GM04503 (cell line): ENCODE measurements at places on chromosomes 12 and 14.

DNA sequence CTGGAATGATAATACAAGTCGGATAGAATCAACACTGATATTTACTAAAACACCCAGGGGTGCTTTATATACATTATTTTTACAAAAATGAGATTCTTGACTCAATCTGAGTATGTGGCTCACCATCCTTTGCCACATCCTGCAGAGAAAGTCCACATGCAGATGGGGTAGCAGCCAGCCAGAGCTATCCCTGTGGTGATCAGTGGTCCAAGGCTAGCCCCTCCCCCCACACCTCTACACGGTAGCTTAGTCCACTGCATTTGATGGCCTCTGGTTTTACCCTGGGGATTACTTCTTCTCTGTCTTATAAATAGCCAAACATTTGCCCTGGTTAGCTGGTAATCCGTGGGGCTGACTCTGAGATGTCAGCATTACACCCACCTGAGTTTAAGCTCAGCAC is 28.1 kb upstream of the TTC7B start:
- no peak for DNase-seq

DNA sequence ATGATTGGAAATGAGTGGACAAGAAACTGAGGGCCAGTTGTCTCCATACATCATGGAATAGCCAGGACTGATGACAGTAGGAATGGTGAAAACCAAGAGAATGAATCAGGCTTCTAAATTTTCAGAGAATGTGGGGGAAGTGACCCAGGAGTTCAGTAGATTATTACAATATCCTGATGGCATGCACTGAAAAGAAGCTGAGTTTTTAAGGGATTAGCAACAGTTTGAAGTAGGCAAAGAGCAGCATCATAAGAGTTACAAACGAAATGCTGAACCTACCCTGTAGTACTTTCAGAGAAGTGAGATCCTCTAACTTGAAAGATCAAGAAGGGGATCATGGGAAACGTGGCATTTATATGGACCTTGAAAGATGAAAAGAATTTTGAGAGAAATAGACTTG is 13.2 kb downstream of the SLC2A14 start:
- DNase-seq = peak; percentile 69

GRCh38 chr14:33118668-33119067 is 180.0 kb downstream of the NPAS3 start:
- no peak for DNase-seq

DNA sequence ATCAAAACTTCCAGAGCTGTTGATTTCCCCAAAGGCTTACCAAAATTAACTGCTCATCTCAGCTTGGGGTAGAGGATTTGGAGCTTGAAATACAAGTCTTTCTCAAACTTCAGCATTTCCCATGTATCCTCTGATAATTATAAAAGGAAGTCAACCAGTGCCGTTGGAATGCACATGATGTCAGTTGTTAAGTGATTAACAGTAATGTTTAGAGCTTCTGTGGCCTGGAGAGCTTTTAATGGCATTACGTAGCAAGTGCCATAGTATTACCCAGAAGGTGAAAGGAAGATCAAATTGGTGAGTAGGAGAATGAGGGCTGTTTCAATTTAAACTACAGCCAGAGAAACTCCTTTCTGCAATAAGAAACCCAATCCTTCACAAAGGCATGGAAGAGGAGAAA is 62.5 kb upstream of the PTPRR start:
- peak; percentile 56 for DNase-seq

GRCh38 chr14:99192028-99192621 is 79.9 kb downstream of the BCL11B start:
- peak; percentile 3 for DNase-seq

DNA sequence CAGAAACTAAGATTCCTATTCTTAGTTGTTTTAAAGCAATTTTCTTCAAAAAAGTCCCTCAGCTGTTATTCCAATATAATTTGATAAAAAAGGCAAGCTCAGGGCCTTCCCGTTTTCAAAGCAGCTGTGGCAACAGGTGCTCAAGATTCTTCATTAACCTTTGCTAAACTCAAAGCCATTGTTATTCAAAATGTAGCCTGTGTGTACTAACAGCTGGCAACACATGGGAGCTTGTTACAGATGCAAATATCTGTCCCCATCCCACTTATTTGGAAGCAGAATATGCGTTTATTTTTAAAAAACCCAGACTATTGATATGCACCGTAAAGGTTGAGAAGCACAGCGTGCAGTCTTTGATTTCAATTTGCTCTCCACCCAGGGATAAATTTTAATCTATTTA is 210.4 kb upstream of the SYT10 start:
- DNase-seq = no peak

GRCh38 chr12:93174473-93174872 is 203.3 kb upstream of the NUDT4 start:
- no peak for DNase-seq

DNA sequence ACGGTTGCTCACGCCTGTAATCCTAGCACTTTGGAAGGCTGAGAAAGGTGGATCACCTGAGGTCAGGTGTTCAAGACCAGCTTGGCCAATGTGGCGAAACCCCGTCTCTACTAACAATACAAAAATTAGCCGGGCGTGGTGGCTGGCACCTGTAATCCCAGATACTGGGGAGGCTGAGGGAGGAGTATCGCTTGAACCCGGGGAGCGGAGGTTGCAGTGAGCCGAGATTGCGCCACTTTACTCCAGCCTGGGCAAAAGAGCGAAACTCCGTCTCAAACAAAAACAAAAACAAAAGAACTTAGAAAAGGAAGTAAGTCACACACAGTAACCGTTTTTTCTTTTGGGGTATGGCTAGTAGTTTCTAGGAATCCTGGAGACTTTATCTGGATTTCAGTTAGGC is 1.7 kb upstream of the PALS1 start:
- no peak for DNase-seq

- no peak for DNase-seq
Observed at GRCh38 chr12:40286583-40286982, 61.8 kb downstream of the LRRK2 start.

GRCh38 chr12:115771065-115771464 is 506.4 kb downstream of the MED13L start:
- DNase-seq = no peak

DNA sequence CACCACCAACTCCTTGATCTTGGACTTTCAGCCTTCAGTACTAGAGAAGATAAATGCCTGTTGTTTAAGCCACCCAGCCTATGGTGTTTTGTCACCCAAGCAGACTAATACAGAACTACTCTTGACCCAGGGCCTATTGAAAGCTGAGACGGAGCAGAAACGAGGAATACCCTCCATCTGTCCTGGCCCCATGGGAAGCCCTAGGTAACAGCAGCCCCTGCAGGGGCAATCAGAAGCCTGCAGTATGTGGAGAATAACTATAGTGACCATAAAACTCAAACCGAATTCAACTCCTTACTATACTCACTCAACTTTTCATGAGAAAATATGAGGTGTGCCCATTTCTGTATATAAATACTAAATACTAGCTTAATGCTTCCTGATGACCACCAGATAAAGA is 307.4 kb downstream of the NUAK1 start:
- no peak for DNase-seq

GRCh38 chr14:104432611-104433231 is 146.8 kb upstream of the C14orf180 start:
- no peak for DNase-seq

GRCh38 chr12:129381715-129382114 is 522.1 kb downstream of the TMEM132D start:
- no peak for DNase-seq

GRCh38 chr12:28563286-28563685 is 373.0 kb downstream of the CCDC91 start:
- DNase-seq = no peak

DNA sequence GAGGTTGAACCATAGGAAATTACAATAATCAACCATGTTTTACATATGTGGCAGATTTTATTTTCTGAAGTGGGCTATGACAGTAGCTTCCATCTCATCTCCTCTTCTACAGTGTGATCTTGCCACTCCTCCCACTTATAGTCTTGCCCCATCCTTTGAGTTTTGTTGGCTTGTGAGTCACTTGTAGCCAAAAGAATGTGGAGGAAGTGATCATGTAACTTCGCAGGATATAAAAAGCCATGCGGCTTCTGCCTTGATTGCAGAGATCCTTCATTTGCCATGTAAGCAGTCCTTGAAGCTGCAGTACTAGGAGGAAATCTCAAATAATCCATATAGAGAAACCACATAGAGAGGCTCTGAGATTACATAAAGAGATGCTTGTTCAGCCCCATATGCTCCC is 13.7 kb upstream of the ZNF84 start:
- DNase-seq = no peak

GRCh38 chr12:27523305-27523641 is 733 bp upstream of the PPFIBP1 start:
- DNase-seq = no peak

GRCh38 chr14:64507376-64508156 is 3.0 kb downstream of the ZBTB1 start:
- DNase-seq = no peak

DNA sequence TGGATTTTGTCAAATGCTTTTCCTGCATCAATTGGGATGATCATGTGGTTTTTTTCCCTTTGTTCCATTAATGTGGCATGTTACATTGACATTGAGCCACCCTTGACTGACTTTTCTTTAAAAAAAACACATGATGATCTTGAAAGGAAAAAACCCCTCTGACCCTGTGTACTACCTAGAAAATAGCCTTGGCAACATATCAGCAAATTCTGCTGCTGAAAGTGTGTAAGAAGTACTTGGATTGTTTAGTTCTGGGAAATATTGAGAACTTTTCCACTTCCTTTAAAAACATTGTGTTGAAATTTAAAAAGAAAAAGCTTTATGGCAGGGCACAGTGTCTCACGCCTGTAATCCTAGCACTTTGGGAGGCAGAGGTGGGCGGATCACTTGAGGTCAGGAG is 20.7 kb downstream of the ACACB start:
- no peak for DNase-seq

- DNase-seq = no peak
Observed at GRCh38 chr12:14314801-14315200, 50.7 kb upstream of the ATF7IP start.

DNA sequence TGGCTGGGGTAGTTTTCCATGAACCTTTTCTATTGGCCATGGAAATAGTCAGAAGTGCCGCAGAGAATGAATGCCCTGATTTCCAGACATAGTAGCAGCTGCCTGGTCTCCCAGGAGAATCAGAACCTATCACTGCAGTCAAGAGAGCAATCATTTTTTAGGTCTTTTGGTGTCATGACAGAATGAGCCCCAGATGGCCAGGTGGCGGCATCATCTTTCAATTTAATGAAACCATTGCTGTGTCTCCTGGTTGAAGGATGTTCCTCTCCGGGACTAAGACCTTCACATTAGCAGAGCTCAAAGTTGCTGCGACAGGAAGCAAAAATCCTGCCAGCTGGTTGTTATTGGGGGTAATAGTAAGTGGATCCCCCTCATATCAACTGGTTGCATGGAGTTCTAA is 18.8 kb downstream of the TNFAIP2 start:
- DNase-seq = no peak

DNA sequence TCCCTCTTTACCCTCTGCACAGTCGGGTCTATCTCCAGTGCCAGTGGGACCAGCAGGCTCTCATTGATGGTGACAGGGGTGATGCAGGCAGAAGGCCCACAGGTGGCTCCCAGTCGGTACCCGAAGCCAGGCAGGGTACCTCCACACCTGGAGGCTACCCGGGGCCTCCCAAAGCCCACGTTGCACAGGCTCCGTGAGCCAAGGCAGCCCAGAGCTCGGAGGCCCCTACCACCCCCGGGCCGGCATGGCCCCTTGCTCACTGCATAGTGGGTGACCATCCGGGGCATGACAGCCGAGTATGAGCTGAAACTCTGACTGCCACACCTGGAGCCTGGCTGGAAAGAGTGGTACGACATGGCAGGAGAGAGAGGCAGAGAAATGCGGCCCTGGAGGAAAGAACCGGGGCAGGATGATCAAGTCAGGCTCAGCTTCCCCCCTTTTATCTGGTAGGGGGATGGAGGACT is at the start of gene KRT82:
KRT82 (minus strand) TSS at position 414 of the 464 bp plus-strand sequence; CDS start at position 356, 58 bp downstream.
- DNase-seq = no peak

DNA sequence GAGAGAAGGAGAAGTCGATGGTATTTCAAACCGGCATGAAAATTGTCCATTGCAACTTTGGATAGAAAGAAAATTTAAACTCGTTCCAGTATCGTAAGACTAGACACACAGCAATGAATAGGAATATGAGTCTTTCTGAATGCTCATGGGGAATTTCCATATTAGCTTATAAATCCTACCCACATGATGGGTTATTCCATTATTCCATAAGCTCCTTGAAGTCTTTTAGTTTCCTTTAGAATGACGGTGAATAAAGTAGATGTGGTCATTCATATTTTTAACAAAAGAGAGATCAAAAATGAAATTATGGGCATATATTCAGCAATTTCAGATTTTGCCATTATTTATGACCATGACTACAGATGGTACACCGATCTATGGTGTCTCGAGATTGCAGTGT is 163.4 kb upstream of the HMGA2 start:
- no peak for DNase-seq

DNA sequence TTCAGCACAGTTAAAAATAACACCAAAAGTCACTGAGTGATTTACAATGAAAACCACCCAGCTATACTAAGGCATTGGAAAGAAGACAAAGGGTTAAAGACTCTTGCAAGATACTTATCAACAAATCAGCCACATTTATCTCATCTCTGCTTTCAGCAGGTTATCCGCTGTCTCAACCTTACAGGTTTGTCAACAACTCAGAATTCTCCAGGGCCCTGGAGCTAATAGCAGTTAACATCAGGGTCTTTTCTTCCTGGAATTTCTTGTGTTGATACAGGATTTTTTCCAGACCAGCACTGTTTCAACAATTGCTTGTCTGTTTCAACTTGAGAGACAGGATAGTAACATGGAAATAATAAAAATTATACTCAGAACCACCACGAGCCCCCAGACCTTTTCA is 3.5 kb downstream of the PKP2 start:
- DNase-seq = no peak

GRCh38 chr12:43169115-43169681 is 382.8 kb downstream of the ADAMTS20 start:
- DNase-seq = no peak

- no peak for DNase-seq
Observed at GRCh38 chr14:23578560-23579310, at the start of gene JPH4. Gene JPH4 (minus strand): TSS chr14:23578790. CDS start chr14:23577453, 1,337 bp downstream.

DNA sequence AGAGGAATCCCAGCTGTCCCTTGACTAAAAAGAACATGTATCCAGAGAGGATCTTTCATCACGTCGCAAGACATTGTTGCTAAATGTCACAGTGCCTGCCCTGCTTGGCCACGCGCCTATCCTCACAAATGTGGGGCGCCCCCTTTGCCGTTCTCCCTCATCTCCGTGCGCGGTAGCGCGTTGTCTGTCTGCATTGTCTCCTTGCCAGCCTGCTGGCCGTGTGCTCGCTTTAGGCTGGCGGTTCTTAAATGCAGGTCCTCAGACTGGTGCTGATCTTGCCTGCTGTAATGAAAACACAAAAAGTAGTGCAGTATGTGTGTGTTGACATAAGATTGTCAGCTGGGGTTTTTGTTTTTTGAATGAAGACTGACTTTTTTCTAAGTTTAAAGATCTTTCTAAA is 198.2 kb upstream of the RGS6 start:
- DNase-seq = no peak

- DNase-seq = no peak
Observed at GRCh38 chr12:66168410-66168809, 1.4 kb downstream of the TMBIM4 start.
